ENCODE measurements at places on chromosomes 2 and 18.

DNA sequence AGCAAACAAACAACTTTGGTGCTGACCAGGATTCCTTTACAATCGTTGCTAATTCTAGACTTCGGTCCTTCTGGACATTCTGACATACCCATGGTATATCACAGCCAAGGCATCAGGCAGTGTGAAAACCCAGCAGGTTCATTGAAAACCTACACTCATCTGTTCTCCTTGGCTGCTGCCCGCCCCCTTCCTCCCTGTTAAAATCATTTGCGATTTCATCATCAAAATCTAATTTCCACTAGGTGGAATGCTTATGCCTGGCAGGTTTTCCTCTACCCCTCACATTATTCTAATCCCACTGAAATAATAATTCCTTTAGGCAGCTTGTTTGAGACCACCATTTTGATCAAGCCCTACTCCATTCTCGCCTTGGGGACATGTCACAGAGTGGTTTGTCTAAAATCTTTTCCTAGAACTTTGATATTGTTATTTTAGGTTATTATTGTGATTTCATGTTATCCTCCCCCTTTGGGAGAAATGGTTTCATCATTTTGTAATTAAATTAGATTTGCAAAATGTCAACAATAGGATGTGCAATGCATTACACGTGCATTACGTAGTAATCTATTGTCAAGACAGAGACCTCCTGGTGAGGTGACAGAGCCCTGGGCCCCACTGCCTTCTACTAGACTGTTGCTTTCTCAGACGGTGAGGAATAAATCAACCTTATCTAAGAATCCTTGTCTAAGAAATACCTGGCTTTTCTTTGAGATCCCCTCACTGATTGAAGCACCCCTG is 31.0 kb upstream of the ASPRV1 start:
- DNase-seq = no peak

GRCh38 chr2:232341061-232341738 is 37.4 kb upstream of the ALPP start:
- DNase-seq = no peak

GRCh38 chr18:79275992-79276391 is 119.7 kb upstream of the NFATC1 start:
- DNase-seq = peak; percentile 31

DNA sequence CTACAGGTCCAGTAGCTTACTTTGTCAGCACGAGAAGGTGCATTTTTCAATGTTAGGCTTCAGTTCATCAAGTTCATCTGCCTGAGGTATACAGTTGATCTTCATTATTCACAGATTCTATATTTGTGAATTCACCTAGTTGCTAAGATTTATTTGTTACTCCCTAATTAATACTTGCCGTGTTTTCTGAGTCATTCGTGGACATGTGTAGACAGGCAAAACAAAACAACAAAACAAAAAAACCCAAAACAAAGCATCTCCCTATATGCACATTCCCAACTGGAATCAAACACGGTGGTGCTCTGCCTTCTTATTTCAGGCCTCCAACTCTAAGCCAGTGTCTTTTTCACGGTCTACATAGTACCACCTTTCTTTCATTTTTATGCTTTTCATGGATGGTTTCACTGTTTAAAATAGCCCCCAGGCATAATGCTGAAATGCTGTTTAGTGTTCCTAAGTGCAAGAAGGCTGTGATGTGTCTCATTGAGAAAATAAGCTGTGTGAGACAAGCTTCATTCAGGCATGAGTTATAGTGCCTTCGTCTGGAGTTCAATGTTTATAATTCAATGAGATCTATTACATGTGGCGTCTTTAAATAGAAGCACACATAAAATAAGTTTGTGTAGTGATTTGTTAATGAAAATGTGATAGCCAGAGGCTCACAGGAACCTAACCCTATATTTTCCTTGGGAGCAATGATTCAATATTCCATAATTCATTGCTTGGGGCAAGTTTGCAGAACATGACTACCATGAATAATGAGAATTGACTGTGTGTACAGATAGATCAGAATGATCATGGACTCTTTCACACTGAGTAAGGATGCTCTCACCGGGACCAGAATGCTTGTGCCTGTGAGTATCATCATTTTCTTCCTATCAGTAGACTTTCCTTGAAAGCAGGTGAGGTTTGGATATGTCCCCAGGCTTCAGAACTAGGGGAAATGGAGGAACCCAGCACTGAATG is 24.6 kb downstream of the ITGB6 start:
- no peak for DNase-seq

GRCh38 chr2:196333397-196333796 is 162.0 kb upstream of the STK17B start:
- no peak for DNase-seq

- DNase-seq = no peak
These were observed 61.8 kb downstream of the SEMA4F start for GRCh38 chr2:74715880-74716279.

DNA sequence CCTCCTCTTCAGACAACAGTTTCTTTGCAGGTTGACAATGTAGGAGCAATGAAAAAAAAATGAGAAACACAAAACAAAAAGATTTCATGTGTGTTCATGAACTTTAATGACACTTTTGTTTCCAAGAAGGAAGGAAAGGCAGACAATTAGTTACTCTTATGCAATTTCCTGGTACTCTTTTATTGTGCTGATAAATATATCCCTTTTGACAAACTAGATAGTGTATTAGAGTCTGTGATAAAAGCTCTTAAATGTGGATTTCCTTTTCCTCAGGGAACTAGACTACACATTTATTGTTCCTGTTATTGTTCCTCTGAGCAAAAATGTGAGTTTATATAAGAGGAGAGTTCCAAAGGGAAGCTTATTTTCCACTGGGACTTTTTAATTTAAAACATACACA is 188.7 kb upstream of the NRXN1 start:
- no peak for DNase-seq

DNA sequence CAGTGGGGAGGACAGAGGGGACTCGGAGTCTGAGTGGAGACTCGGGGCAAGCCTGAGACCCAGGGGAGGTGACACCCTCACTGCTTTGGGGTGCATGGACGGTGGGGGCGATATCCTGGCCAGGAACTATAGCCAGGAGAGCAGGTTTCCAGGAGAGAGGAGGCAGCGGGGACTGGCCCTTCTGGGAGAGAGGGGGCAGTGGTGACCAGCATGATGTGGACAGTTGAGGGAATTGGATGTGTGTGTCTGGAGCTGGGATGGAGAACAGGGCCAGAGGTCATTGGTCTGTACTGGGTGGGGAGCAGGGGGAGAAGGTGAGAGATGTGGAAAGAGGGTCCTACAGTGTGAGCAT is 63.6 kb downstream of the ACKR3 start:
- DNase-seq = no peak

DNA sequence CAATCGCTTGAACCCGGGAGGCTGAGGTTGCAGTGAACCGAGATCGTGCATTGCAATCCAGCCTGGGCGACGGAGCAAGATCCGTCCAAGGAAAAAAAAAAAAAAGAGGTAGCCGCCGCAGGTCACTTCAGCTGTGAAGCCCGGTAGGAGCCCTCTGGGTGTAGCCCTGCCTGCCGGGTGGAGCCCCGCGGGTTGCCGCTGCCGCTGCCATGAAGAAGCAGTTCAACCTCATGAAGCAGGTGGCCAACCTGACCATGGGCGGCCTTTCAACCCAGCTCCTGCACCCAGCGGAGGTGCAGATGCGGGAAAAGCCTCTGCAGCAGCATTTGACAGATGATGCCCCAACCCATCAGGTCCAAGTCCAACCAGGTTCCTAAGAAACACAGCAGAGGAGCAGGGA is 219.5 kb upstream of the SLC39A10 start:
- DNase-seq = no peak
